ENCODE measurements at places on chromosomes 3 and 15.

GRCh38 chr3:184337399-184337714, at the start of gene FAM131A:
Gene FAM131A (plus strand): TSS chr3:184337600. CDS start chr3:184337631, 31 bp downstream.
- no peak for DNase-seq

GRCh38 chr3:20739814-20740213, 553.8 kb upstream of the SGO1 start:
- DNase-seq: no peak

DNA sequence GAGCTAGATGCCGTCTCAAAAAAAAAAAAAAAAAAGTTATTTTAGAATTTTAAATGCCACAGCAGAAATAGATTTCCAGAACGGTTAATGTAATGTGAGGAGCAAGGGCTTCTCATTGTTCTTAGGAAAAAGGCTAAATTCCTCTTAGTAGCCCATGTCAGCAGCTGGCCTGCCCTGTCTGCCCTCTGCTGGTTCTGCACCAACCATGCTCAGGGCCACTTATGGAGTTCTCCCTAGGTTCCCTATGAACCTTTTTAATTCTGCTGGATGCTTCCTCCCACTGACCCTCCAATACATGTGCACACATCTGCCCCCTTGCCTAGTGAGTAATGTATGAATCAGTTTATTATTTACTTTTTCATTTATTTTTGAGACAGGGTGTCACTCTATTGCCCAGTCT, 32.2 kb upstream of the DPPA4 start:
- DNase-seq: no peak

GRCh38 chr15:83111149-83111548, 3.7 kb downstream of the TM6SF1 start:
- DNase-seq: no peak

GRCh38 chr15:63576441-63576840, 20.7 kb upstream of the FBXL22 start:
- no peak for DNase-seq

GRCh38 chr3:50411229-50411628, 51.9 kb upstream of the TMEM115 start:
- DNase-seq: no peak

GRCh38 chr3:46628901-46629369, 16.6 kb downstream of the FAM240A start:
- DNase-seq: no peak

- DNase-seq: no peak
These were observed 366.5 kb downstream of the LRRC3B start for GRCh38 chr3:26989037-26989436.

GRCh38 chr15:73081321-73081958, 29.2 kb downstream of the NEO1 start:
- no peak for DNase-seq

GRCh38 chr15:78312536-78312935, 13.1 kb upstream of the SKIC8 start:
- no peak for DNase-seq

DNA sequence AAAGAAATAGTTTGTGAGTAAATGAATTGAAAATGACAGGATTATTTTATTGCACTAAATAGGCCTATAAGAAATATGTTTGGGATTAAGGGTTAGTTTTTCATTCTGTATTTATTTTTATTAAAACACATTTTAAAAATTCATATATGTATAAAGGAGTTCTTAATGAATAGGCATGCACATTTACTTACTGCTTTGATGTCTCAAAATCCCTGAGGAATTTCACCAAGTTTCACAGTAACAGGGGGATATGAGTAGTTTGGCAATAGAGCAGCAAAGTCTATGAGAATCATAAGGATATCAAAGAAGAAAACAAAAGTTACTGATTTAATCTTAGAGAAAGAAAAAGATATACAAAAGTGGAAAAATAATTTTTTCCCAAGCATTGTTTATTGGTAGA, 411.7 kb downstream of the NAALADL2 start:
- no peak for DNase-seq

GRCh38 chr3:66432041-66432766, 68.6 kb downstream of the LRIG1 start:
- no peak for DNase-seq

DNA sequence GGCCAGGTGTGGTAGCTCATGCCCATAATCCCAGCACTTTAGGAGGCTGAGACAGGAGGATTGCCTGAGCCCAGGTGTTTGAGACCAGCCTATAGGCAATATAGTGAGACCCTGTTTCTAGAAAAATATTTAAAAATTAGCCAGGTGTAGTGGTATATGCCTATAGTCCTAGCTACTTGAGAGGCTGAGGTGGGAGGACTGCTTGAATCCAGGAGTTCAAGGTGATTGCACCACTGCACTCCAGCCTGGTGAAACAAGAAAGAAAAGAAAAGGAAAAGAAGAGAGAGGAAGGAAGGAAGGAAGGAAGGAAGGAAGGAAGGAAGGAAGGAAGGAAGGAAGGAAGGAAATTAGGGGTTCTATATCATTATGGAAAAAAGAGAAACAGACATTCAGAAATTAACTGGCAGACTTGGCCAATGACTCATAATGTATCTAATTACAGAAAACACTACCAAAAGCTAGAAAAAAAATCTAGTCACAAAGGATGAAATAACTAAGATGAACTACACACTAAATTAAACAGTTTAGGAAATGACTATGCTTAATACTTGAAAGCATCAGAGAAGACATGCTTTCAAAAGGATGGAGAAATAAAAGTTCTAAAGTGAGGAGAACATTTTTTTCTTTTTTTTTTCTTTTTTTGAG, 45.4 kb upstream of the TERB2 start:
- DNase-seq: no peak

- DNase-seq: no peak
These were observed 837.8 kb downstream of the DIPK2A start for GRCh38 chr3:144809380-144809779.

- DNase-seq: no peak
These were observed 87.7 kb downstream of the PLCH1 start for GRCh38 chr3:155657161-155657560.

DNA sequence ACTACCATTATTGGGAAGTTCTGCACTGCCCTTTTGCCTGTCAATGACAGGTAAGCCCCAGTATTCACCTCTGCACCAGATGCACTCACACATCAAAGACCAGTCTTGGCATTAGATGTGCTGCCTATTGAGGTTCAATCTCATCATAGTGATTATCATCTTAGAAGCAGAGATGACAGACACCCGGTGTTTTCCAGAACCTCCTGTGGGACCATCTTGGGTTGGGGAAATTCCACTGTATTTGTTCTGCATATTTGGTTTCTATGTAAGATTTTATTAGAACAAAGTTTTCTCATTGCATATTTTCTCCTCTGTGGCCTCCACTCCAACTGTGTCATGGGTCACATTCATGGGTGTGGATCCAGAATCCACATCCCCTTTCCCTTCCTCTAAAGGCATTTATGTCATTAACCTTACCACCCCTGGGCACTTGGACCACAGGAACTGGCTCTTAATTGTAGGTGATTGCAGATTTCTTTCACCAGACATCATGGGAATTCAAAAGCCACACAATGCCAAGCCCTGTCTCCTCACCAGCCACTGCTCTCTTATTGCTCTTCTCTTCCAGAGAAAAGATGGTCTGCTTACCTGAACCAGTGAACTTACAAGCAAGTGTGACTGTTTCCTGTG, 31.2 kb downstream of the PLA1A start:
- DNase-seq: no peak

Data from T-helper 9 cell (primary cell).